ENCODE measurements at places on chromosomes 4 and X. TPM values are rescaled to one million over a fixed set of nuclear protein-coding genes. Genes with fewer than 3 reads are reported as not detected.

INTS6L gene
- total RNA-seq = 49.3 TPM

CACNA1F gene
- 1.0 TPM for total RNA-seq

FGB gene
- total RNA-seq = 1.9 TPM

MAGEA2B gene
- total RNA-seq = not detected

NLGN4X gene
- total RNA-seq = 6.9 TPM

DNA sequence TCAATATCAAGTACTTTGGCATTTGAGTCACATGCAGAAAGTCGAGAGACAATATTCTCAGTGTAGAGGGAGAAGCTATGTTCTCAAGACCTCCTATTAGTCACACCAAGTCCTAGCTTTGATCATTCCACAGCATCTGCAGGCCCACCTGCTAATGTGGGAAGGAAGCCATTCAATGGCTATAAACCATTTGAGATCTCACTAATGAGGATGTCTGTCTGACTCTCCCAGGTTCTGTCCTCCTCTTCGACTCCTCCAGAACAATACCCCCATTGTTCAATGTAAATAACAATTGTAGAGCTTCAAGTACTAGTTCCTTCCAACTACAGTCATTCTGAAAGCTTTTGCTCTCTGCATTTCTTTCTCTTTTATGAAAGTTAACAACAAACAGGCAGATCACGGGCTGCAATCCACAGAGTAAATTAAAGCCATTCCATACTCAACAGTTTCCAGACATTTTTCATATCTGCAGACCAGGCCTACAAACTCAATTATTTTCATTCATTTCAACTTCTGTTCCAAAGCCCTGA lies 140.2 kb upstream of the EDNRA start:
- H3K27me3 ChIP-seq = no peaks in the 10 kb centered on the region
- no peak overlapping the region for H3K4me3 ChIP-seq
- no peak for DNase-seq
- no peak overlapping the region for H3K27ac ChIP-seq
- H3K4me1 ChIP-seq = no peaks in the 10 kb centered on the region

DNA sequence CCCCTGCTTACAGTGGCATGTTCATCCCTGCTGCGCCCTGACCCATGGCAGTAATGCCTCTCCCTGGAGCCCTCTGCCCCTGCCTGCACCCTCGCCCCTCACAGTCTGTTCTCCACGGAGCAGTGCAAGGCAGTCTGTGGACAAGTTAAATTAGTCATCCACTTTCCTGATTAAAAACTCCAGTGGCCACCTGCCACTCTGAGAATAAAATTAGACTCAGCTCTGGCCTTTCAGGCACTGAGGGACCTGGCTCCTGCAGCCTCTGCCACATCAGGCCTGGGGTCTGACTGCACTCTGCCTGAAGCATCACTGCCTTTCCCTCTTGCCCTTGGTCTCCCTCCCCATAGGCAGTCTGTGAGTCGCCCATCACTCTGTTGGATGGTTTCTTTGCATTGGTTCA lies 53.6 kb downstream of the GRK4 start:
- no peaks in the 10 kb centered on the region for H3K27me3 ChIP-seq
- no peak overlapping the region for H3K27ac ChIP-seq
- no peaks in the 10 kb centered on the region for H3K36me3 ChIP-seq
- peaks cover 10% of the 10 kb centered on the region for H3K4me1 ChIP-seq

GRCh38 chr4:148200960-148201359 lies 241.3 kb downstream of the NR3C2 start:
- no peak overlapping the region for H3K4me3 ChIP-seq
- DNase-seq = no peak
- no peaks in the 10 kb centered on the region for H3K27me3 ChIP-seq
- H3K36me3 ChIP-seq = no peaks in the 10 kb centered on the region

- H3K27me3 ChIP-seq = no peaks in the 10 kb centered on the region
- H3K4me1 ChIP-seq = no peaks in the 10 kb centered on the region
- no peak for DNase-seq
- H3K27ac ChIP-seq = peak overlapping the region; percentile 91
These were observed 679 bp upstream of the MSL3 start for GRCh38 chrX:11757397-11757718.

- no peak for DNase-seq
- H3K4me3 ChIP-seq = no peak overlapping the region
- no peaks in the 10 kb centered on the region for H3K4me1 ChIP-seq
- no peak overlapping the region for H3K27ac ChIP-seq
- no peaks in the 10 kb centered on the region for H3K36me3 ChIP-seq
These were observed 1722.0 kb upstream of the TENM3 start for GRCh38 chr4:180521181-180521580.

DNA sequence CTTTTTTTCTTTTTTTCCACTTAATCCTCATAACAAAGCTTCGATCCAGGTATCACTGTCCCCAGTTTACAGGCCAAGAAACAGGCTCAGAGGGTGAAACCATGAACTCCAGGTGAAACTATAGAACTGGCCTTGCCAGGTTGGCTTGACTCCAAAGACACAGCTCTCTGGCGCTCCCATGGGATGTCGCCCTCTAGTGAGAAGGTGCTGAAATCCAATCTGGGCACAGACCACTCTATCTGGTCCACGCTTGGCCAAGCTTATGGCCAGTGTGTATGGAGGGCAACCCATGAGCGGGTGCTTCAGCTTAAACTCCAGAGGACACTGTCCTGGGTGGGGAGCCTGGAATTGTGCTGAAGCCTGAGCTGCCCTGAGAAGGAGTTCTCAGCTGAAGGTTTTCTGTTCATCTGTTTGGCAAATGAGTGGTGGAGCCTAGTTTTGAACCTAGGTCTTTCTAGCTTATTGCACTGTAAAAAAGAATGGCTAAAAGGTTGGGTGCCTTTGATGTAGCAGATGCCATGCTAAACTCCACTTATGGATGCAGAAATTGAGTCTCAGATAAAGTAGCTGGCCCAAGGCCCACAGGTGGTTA lies 70.5 kb downstream of the SEL1L3 start:
- peak; percentile 47 for DNase-seq
- H3K4me3 ChIP-seq = no peak overlapping the region
- no peak overlapping the region for H3K27ac ChIP-seq
- H3K27me3 ChIP-seq = no peaks in the 10 kb centered on the region
